Activated CD4-positive, alpha-beta T cell treated with anti-CD3 and anti-CD28 coated beads, Interleukin-2, Interleukin-4, amounts not matched to agents 100 ng/mL and 50 ng/mL, durations not matched to agents 16 hours and 8 hours (primary cell): ENCODE measurements at places on chromosomes 5 and 9.

DNA sequence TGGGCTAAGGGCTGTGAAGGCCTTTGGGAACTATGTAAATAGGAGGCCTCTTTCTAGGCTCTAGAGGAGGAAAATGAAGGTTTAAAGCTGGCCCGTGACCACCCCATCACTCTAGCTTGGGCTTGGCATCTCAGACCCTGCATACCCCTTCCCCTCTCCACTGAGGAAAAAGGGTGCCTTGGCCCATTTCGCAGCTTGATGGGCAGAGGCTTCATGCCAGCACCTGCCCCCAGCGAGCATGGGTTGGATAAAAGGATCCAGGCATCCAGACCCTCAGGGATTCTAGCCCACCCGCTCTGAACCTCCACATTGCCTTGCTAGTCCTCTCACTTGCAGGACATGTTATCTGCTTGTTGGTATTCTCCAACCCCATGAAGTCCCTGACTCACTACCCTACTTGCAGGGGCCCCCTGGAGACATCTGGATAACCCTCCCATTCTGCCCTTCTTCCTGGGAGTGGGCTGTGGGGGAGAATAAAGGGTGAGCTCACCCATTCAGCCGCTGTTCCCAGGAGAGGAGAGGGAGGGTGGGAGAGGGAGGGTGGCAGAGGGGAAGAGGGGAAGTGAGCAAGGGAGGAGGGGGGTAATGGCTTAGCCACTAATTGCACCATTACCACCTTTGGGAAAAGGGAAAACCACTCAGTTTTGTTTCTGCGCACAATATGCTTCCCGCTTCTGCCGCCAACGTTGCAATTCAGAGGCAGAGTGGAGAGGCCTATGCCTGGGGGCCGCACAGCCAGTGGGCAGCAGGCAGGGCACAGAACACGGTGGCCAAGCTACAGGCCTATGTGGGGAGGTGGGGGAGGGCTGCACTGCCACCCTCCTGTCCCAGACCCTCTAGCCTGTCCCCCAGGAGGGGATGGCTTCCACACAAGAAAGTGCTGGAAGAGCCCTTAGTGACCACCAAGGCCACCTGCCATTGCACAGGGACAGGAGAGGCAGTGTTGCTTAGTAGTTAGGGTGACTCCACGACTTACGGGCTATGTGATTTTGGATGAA is 2.1 kb upstream of the CAMK2A start:
- DNase-seq = no peak

DNA sequence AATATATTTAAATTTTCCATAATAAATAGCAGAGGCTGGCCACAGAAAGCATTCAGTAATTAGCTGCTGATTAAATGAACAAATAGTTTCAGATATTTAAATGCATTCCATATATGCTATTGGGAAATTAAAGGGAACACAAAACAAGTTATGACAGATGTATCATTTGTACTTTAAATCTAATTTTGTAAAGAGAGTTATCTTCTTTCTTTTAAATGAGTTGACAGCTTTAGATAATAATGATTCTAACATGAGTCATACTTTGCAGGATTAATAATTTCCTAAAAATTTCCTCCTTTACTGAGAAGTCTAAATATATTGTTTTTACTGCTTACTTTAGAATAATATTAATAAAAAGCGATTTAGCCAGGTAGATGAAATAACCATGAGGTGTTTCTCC is 320.1 kb downstream of the ADAMTS6 start:
- no peak for DNase-seq

DNA sequence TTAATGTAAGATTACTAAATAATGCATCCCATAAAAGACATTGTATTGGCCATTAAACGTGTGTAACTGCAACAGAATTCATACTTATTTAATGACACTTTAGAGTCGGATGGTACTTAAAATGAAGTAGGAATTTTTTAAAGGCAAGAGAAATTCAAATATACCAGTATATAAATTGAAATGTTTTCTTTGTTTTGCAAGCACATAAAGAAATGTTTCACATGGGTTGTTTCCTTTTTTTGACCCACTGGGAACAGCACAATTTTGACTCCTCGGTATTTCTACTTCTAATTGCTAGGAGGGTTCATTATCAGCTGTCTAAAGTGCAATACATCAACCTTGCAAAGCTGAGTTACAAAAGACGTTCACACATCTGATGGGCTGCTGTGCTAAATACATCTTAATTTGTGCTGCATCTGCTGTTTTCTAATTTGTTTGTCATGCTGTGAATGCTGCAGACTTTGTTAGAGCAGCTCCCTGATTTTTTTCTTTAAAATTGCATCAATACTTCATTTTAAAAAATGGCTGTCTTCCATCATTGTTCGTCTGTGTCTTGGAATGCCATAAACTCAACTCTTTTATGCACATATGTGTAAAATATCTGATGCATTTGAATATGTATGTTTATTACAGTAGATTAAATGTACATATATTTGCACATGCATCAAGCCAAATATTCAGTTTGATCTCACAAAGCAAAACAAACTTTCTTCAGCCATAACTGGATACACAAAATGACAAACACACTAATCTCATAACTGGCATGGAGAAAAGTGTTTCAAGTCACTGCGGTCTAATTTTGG is 454.0 kb upstream of the GRAMD2B start:
- DNase-seq = no peak

DNA sequence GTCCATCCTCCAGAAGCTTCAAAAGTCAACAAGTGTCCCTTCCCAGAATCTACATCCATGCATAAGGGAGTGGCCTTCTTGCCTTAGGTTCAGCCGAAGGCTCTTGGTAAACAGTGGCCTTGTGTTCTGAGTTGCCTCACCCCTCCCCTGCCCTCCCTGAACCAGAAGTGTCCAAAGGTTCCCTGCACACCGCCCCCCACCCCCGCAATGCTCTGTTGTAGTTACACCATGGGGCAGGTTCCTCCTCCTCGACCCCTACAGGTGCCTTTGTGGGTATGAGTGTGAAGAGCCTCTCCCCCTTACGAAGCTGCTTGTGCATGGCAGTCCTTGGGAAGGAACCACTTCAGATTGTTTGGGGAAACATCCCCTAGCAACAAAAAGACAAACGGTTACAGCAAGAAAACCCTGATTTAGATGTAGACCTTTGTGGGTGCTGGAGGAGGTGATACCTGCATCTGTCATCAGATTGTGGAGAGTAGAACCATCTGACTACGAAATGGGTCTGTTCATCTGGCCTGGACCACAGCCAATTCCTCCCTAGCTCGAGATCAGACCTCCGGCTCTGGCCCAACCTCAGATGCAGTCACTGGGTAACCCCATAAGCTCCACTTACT is 7.1 kb downstream of the SPACA9 start:
- no peak for DNase-seq

GRCh38 chr5:43073597-43074546 is 33.8 kb upstream of the ANXA2R start:
- DNase-seq = peak; percentile 70

GRCh38 chr9:126671983-126672382 is 58.3 kb downstream of the LMX1B start:
- DNase-seq = no peak

DNA sequence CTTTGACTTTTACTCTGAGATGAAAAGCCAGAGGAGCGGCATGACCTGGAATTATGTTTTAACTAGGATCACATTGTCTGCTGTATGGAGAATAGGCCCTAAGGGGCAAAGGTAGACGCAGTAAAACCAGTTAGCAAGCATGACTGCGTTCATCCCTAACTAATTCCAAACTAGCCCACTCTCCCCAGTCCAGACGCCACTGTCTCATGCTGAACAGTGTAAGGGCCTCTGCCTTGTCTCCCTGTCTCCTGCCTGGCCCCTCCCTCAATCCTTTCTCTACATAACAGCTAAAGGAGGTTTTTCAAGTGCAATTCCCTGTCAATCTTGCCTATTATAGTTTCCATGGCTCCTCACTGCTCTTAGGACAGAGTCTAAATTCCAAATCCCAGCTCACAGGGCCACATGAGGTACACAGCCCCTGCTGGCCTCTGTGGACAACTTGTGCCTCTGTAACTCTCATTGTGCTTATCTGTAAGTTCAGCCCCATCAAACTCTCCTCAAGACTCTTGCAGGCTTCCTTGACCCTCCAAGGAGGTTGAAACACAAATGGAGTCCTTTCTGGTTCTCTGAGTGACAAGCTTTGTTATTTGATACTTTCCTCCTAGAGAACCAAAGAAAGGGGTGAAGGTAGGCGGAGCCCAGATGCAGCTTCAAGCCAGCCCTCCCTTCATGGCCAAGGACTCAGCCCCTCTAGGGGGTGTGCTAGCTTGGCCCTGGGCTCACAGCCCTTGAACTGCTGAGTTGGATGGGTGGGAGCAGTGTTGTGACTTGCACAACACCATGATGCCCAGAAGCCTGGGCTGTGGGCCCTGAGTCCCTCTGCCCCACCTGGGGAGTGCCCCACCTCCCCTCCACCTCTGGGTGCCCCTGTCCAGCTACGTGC is 16.0 kb upstream of the SLC22A4 start:
- DNase-seq = no peak

- DNase-seq = peak; percentile 22
Observed at GRCh38 chr5:52989025-52989780, at the start of gene ITGA2. TSS of gene ITGA2 (plus strand) at chr5:52989352. CDS start at chr5:52989469, 117 bp downstream.

DNA sequence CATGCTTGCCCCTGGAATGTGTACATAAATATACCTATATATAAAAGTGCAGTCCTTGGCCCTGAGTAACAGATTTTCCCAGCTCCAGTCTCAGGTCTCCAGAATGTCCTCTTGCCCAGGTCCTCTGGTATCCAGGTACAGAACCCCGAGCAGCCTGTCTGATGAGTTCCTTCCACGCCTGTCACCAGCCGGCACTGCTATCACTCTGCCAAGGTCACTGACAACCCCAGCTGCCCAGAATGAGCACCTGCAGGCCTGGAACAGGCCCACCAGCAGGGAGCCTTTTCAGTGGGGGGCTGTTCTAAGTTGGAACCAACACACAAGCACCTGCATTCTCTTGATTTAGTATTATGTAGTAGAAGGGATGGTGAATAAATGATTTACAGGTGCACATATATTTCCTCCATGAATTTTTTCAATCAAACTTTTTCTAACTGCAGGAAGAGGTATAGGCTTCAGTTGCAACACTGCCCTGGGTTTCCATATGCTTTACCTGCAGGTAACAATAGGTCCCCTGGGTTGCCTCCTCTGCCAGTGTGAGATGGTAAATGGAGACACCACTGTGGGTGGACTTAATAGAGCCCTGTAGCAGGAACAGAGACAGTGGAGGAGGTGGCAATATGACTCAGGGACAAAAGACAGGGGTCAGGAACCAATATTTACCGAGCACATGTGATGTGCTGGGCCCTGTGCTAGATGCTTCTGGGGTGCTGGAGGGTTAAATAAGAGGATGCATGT is 291.9 kb downstream of the SPOCK1 start:
- DNase-seq = no peak

- peak; percentile 35 for DNase-seq
Observed at GRCh38 chr5:136174021-136174659, 18.8 kb downstream of the SMIM32 start.

DNA sequence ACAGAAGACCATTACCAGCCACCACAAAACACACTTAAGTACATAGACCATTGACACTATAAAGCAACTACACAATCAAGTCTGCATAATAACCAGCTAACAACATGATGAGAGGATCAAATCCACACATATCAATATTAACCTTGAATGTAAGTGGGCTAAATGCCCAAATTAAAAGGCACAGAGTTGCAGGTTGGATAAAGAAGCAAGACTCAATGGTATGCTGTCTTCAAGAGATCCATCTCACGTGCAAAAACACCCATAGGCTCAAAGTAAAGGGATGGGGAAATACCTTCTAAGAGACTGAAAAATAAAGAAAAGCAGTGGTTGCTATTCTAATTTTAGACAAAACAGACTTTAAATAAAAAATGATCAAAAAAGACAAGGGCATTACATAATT is 113.6 kb upstream of the CD180 start:
- DNase-seq = no peak

- no peak for DNase-seq
Observed at GRCh38 chr5:131821221-131821620, 24.4 kb upstream of the FNIP1 start.

DNA sequence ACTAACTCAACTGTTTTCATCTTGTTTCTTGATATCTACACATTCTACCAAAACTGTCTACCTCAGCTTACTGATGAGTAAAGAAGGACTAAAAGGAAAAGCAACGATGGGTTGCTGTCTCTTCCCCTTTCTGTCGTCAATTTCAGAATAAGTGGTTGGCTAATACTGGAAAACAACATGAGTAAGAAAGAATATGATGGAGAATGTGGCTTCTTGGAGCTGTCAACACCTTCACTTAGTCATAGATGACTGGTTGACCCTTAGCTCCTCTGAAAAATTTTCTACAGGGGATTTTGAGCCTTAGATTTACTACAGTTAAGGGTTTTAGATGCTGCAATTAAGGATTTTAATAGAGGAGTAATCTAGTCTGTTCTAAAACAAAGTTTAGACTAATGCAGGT is 797.9 kb downstream of the TLE4 start:
- no peak for DNase-seq

DNA sequence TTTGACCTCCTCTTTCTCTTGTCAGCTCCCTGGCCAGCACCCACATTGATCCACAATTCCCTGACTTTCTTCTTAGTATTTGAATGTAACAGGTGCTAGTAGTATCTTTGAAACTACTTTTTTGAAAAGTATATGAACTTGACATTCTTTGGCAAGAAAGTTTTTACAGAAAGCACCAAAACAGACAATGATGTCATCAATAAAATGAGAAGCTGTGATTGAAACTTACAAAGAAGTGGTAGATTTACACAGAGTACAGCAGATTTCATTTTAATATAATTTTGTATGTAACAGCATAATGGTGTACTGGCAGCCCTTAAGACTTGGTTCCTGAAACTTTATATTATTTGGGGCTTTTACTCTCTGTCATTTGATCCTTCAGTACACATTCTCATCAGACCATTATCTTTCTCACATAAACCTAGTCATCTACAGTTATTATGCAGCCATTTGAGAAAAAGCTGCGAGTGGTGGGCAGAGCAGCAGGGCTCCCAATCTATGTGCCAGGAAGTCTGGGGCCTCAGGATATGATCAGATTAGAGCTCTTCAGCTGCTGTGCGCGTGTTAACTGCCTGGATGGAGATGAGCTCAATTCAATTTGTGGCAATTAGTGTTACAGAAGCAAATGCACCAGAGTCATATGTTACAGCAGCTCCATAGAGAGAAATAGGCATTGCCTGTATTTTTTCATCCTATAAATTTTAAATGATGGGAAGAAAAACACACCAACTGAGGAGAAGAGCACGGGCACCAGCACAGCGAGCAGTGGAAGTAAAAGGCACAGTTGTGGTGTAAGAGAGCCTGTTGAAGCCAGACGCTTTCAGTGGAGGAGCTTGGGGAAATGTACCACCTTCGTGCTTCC is 126.1 kb downstream of the STARD4 start:
- no peak for DNase-seq

GRCh38 chr9:104844710-104845109 is 80.8 kb downstream of the NIPSNAP3B start:
- DNase-seq = no peak

DNA sequence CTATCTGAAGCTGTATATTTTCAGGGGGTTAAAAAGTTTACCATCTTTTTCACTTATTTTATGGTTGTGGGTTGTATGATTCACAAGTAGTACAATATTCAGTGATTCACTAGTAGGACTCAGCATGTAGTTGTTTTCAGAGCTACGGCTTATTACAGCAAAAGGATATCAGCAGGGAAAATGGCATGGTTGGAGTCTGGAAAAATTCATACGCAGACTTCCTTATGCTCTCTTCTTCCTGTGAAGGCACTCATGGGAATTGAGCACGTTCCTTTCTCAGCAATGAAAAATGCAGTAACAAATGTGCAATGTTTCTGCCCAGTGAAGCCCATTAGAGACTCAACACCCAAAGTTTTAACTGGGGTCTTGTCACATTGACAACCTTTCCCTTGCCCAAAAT is 250.5 kb downstream of the KCNN2 start:
- no peak for DNase-seq
